ENCODE measurements at places on chromosomes 11 and 22.

DNA sequence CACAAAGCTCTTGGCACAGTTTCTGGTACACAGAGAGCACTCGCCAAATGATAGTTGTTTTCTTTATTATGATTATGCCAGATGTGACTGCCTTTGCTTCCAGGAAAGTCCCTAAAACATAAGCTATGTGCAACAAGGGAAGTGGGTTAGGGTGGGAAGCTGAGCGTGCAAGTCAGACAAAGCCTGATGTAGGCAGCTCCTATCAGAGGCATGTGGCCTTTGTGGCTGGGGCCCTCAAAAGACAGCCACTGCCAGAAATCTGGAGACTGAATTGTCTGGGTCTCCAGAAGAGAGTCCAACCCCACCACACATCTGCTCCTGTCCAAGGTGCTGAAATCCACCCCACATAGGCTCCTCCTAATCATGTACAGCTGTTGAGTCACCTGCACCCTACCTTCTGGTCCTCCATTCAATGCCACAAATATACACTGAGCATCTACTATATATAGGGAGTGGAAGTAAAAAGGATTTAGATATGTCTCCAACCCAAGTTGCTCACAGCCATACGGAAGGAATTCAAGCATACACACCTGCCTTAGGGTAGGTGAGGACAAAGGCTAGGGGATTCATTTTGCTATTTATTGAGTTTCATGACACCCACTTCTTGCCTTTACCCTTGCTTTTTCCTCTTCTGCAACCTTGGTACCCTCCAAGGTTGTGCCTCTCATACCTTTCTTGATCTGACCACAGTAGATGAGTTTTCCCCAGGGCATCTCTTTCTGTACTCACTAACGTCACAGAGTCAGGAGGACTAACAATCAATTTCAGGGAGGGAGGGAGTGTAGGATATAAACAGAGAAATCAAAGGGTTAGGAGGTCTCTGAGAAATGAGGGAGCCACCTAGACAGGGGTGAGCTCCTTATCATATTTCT is 12.4 kb downstream of the SEC14L3 start:
- DNase-seq: no peak

DNA sequence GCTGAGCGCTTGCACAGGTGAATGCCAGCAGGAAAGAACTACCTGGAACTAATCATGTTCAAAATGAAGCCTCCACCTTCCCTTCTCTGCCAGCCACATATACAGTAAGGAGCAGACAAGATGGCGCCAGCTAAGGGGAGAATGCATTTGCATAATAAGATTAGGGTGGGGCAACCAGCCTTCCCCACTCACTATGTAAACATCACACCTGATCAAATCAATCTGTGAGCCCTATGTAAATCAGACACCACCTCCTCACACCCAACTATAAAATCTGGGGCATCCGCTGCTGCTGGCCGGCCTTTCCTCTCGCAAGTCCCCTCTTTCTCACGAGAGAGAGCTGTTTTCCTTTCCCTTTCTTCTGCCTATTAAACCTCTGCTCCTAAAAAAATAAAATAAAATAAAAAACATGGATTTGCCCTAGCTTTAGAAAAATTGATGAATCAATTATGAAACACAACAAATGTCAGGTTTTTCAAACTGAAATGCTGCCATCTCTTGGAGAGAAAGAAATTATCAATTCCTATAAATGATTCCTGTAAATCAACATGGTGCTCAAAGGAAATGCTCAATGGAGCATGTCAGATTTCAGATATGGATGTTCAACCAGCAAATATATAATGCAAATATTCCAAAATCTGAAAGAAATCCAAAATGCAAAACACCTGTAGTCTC is 108.9 kb downstream of the SGSM3 start:
- no peak for DNase-seq

GRCh38 chr11:122963961-122964360 is 17.7 kb downstream of the BSX start:
- no peak for DNase-seq

GRCh38 chr22:50577987-50578775 is at the start of gene CPT1B:
Gene CPT1B (minus strand): TSS chr22:50578427. CDS start chr22:50577915, 512 bp downstream.
- DNase-seq: no peak

DNA sequence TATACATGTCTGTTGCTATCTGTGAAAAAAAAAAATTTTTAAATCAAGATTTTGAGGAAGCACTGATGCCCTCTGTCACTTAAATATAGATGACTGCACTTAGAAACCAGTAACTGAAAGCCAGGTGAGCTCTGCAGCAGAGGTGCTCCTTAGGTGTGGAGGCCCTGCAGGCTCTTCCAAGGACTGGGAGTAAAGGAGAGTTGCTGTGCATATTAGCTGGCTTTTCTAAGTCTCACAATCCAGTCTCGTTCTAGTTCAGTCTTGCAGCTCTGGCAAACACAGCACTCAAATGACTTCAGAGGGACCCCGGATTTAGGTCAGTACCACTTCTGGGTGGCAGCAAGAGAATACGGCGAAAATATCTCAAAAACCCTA is 61.0 kb downstream of the LARGE2 start:
- DNase-seq: no peak

DNA sequence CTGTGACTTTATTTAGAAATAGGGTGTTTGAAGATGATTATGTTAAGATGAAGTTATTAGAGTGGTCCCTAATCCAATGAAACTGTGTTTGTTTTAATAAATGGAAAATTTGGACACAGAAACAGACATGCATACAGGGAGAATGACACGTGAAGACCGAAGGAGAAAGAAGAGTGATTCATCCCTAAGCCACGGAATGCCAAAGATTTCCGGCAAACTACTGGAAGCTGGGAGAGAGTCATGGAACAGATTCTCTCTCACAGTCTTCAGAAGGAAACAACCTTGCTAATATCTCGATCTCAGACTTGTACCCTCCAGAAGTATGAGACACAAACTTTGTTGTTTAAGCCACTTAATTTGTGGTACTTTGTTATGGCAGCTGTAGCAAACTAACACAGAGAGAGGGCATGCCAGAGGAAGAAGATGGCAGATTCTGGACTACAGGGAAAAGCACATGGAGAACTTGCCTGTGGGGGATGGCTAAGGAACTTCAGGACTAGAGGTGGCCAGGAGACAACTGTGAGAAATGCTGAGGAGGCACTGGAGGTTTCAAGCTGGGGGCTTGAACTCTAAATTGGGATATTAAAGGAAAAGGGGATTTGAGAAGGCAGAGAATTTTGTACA is 733.5 kb upstream of the CCDC90B start:
- DNase-seq: no peak

DNA sequence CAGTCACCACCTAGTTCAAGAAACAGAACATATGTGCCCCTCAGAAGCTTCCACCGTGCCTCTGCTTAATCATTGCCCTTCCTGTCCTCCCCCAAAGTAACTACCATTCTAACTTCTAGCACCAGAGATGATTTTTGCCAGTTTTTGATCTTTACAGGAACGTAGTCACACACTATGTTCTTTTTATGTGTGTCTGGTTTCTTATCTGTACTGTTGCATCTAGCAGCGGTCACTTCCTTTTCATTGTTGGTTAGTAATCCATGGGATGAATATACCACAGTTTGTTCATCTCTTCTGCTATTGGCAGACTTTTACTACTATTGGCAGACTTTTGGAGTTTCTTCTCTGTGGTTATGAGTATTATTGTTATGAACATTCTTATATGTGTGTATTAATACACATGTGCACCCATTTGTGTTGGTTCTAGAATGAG is 34.6 kb downstream of the SPECC1L start:
- no peak for DNase-seq

GRCh38 chr11:32659672-32660071 is 76.0 kb downstream of the EIF3M start:
- DNase-seq: no peak

GRCh38 chr11:12800871-12801270 is 126.7 kb downstream of the TEAD1 start:
- no peak for DNase-seq

DNA sequence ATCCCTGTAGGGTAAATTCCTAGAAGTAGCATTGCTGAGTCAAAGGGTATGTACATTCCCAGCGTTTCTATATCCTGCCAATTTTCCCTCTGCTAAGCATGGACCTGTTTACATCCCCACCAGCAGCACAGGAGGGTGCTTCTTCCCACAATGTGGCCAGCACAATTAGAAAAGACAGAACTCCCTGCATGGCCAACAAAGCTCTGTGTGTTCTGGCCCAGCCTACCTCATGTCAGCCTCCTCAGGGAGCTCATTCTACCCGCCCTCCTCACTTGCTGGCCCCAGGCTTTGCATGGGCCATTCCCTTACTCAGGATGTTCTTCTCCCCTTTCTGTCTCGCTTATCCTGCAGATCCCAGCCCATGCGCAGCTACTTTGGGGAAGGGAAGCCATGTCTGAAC is 186.1 kb downstream of the DSCAML1 start:
- no peak for DNase-seq

DNA sequence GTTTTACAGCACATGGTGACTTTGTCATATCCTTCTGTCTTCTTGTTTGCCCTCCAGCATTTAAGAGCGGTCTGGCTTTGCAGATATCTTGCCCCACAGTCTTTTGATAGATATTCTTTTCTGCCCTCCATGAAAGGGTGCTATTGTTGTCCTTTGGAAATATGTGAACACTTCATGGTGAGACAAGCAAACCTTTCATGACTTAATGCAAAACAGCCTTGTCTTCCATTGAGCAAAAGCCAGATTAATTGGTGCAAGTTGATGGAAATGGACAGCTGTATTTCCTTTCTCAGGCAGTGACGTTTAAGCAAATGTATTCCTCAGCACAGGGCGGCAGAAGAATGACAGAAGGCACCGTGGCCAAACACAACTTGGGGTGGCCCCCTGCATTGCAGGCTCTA is 4.4 kb downstream of the DCPS start:
- DNase-seq: no peak

- no peak for DNase-seq
Measured at GRCh38 chr11:117860139-117860538, 16.3 kb downstream of the FXYD6 start.

DNA sequence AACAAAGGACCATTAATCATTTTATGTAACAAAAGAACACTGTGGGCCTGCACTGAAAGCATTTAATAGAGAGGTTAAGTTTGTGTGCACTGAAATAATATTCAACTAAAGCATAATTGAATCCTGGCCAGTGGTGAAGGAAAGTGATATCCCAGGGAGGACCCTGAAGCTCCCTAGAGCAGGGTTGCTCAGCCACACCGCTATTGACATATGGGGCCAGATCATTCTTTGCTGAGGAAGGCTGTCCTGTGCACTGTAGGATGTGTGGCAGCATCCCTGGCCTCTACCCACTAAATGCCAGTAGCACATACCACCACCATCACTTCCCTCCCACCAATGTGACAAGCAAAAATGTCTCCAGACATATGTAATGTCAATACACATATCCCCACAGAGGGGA is 166.1 kb upstream of the MTNR1B start:
- no peak for DNase-seq

- DNase-seq: no peak
Measured at GRCh38 chr11:131624531-131624930, 254.1 kb downstream of the NTM start.

DNA sequence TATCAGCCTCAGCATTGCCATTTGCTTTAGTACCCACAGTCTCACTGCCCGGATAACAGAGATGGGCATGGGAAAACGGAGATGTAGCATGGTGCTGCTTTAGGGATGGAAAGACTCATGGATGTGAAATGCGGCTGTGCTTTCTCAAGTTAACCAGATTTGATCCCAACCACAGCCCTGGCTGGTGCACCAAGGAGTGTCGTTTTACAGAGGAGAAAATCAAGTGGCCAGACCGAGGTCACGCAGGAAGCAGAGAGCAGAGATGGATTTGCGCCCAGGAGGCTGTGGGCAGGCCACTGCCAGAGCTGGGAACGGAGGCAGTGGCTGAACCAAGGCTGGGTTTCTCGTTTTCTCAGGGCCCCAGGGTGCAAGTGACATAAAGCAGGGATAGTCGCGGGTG is 9.0 kb downstream of the MB start:
- DNase-seq: no peak

- DNase-seq: peak; percentile 41
Measured at GRCh38 chr11:75421035-75421602, 11.9 kb downstream of the KLHL35 start.

DNA sequence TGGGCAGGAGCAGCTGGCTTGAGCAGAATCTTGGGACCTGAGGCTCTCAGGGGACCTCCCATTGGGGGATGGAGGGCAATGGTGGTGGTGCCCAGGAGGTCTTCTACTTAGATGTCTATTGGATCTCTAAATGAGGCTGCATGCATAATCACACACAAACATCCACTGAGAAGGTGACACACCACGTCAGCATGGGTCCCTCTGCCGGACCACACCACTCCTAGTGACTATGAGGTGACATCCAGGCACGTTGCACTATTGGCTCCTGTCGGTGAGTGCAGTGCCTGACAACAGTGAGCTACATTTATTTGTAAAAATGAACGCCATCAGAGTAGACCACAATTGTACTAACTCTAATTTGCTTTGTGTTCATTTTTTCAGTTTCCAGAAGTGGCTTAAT is 2.3 kb upstream of the APOA4 start:
- DNase-seq: no peak

DNA sequence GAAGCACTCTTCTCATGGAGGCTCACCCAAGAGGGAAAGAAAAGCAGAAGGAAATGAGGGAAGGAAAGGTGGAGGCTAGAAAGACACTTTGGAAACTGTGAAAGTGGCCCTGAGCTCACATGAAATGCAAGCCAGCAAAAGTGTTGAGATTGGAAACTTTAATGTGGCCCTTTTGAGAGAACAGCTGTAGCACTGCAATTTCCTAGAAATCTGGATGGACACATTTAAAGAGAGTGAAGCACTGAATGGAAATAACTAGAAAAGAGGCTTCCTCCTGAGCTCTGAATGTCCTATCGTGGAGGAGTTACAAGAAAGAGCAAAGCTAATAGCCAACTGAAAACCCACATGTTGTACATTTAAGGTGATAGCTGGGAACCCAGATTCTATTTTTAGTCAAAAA is 56.0 kb downstream of the LIF start:
- no peak for DNase-seq

- DNase-seq: no peak
Measured at GRCh38 chr22:39594411-39594810, 23.9 kb downstream of the CACNA1I start.

DNA sequence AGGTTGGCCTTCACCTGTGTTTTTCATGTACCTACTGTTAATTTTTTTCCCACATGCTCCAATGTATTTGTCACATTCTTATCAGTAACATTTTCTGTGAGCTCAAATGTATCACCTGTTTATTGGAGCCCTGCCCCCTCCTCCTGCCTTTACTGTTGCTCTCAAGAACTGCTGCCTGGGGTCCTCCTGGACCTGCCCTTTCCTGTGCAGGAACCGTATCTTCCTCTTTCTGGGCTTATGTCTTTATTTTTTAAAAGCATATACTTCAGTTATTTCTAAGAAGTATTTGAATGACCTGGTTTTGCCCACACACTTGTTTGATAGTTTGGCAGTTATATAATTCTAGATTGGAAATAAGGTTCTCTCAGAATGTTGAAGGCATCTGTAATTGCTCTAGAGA is 5.9 kb downstream of the FAM118B start:
- no peak for DNase-seq

All from caudate nucleus (tissue), 63 donors.